ENCODE measurements at places on chromosomes 6 and 20. TPM values are rescaled to one million over a fixed set of nuclear protein-coding genes. Genes with fewer than 3 reads are reported as not detected.

GNAS-AS1 gene
- not detected for total RNA-seq

SMOC2 gene
- total RNA-seq: 22.1 TPM

TNF gene
- not detected for total RNA-seq

- DNase-seq: no peak
Observed at GRCh38 chr6:6293317-6293716, 27.1 kb downstream of the F13A1 start.

DNA sequence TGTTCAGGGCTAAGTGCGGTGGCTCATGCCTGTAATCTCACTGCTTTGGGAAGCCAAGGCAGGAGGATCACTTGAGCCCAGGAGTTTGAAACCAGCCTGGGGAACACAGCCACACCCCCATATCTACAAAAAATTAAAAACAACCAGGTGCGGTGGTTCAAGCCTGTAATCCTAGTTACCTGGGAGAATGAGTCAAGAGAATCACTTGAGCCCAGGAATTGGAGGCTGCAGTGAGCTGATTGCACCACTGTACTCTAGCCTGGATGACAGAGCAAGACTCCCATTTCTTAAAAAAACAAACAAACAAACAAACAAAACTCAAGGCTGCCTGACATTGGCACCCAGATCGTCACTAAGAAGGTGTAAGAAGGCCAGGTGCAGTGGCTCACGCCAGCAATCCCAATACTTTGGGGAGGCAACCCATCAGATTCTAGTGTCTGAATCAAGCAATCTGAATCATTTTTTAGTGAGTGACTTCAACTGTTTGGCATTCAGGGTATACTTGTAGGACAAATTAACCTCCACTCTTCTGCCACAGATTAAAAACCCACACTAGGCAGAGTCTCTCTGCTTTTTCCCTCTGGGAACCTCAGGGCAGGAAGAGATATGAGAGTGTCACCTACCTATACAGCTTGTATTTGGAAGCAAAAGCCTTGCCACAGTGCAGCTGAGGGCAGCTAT, 6.1 kb downstream of the PLAGL2 start:
- DNase-seq: no peak

GRCh38 chr6:106413722-106414121, 53.2 kb downstream of the CRYBG1 start:
- DNase-seq: no peak

- no peak for DNase-seq
Observed at GRCh38 chr6:2751871-2752270, 1.1 kb upstream of the MYLK4 start.

GRCh38 chr6:14763139-14763538, 482.7 kb upstream of the JARID2 start:
- no peak for DNase-seq

DNA sequence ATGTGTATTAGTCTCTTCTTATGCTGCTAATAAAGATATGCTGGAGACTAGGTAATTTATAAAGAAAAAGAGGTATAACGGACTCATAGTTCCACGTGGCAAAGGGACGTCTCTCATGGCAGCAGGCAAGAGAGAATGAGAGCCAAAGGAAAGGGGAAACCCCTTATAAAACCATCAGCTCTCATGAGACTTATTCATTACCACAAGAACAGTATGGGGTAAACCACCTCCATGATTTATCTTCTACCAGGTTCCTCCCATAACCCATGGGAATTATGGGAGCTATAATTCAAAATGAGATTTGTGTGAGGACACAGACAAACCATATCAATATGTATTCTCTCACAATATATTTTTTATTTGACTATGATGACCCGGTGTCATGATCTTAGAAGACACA, 109.1 kb downstream of the UTRN start:
- no peak for DNase-seq

DNA sequence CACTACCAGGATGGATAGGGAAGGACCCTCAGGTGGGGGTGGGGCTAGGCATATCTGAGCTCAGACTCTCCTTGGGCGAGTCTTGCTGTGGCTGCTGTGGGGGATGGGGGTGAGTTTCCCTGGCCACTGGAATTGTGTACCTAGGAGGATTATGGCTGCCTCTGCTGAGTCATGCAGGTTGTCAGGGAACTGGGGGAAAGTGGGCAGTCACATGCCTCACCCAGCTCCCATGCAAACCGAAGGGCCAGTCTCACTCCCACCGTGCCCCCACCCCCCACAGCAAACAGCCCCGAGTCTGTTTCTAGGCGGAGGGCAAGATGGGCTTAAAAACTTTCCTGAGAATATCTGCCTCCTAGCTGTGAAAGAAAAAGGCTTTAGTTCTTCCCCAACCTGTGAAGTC, 210.3 kb upstream of the FERMT1 start:
- DNase-seq: no peak

DNA sequence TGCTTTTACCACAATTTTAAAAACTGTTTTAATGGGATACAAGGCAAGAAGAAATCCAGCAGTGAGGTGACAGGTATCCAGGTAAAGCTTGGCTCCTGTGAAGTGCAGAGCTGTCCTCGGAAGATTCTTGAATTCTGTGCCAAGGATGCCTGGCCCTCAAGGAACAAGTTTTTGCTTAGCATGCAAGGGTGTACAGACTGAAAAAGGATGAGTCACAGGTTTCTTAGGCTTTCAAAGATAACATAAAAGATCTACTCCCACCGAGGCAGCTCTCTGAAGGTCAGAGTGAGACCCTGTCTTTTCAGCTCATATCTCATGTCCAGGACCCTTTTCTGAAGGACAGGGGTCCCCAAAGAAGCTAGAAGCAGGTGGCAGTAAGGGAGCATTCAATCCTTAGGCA, 83.3 kb downstream of the CHD6 start:
- DNase-seq: no peak

DNA sequence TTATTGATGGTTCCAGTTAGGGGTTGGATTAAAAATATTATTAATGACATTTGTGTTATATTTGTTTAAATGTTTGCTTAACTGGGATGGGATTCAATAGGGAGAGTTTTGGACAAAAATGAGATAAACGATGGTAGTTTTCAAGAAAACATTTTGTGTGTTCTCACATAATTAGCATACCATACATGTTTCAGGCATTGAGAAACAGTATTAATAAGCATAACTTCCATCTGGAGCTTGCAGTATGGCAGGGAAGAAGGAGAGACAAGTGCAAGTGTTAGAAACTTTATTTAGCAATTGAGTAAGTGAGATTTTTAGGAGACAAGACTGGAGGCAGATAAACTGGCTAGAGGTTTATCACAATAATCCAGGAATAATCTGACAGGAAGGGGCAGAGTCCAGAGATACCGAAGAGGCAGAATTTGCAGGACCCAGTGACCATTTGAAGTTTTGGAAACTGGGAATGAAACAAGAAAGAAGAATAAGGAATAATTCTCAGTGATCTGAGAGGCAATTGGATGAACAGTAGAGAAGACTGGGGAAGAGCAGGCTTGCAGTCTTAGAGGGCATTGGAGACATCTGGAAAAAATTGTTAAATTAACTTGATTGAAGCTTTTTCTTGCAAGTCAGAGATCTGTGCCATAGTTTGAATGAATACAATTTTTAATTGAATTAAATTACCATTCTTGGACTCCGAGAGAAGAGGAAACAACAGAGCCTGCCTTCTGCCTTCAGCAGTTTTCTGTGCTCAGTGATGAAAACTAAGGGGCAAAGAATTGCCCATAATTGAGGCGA, 73.0 kb upstream of the PTCHD4 start:
- no peak for DNase-seq

Data from vagina (tissue), 2 donors.